ENCODE measurements at places on chromosomes 3 and 15.

- DNase-seq: no peak
These were observed 26.4 kb upstream of the TNFAIP8L3 start for GRCh38 chr15:51121118-51121517.

GRCh38 chr3:159818399-159818798, 170.2 kb upstream of the IL12A start:
- no peak for DNase-seq

GRCh38 chr15:80777826-80778620, 1.1 kb upstream of the CEMIP start:
- DNase-seq: no peak

- no peak for DNase-seq
These were observed 80.8 kb upstream of the IL12A start for GRCh38 chr3:159907828-159908227.

DNA sequence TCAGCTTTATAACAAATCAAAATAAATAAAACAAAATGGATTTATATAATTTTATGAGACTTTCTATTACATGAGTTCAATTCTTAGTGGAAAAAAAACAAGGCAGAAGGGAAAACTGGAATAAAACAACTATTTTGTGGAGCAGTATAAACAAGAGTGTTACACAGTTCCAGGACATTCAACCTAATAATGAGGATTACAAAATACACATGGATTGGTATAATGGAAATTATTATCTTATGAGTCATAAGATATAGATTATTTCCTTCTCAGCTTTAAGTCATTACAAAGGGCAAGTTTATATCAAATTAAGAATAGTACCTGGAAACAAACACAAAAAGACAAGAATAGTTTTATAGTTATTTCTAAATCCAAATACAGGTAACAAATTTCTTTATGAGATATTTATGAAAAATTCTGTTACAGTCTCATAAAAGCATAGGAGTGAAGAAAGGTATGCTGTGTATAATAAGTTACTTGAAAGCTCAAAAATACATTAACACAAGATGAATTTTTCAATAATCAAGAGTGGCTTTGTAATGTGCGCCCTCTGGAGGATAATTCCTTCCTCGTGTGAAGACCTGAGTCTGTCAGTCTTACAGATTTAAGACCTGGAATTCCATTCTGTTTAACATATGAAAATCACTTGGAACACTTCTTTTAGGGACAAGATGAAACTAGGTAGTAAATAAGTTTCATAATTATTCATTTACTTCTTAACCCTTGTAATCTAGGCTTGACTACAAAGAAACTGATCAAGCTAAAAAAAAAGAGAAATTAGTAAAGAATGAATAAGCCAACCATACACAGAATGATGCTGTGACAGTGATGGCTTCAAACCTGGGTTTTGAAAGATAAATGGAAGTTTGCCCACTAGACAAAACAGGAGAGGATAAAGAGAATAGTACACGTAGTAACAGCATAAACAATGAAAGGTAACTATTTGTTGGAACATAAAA, 9.5 kb downstream of the COPS2 start:
- no peak for DNase-seq

DNA sequence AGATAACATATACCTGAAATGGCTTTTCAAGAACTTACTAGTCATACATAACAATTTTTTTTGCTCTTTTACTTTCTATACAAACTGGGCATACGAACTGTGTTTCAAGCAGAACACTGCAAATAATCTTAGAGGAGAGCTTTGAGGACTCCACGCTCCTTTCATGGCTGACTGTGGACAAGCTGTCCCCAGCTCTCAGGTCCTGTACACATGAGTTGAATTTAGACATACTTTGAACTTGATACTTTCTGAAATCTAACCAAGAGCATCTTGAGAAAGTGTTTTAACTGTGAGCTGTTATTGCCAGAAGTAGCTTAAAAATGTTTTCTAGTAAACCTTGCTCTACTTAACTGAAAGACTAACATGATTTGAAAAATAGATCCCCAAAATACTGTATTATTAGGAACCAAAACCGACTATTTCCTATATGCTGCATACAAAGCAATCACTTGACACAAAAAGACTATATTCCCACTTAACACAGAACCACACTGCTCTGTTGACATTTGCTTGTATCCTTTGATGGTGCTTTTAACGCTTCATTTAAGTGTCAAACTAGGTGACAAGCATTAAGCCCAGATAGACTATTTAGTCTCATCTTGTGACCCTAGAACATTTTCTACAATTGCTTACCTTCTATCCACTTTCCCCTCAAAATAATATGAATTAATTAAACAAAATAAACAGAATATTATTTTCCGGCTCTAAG, 755.8 kb downstream of the ROBO1 start:
- DNase-seq: no peak

GRCh38 chr3:177282119-177282655, 84.9 kb upstream of the TBL1XR1 start:
- DNase-seq: no peak

DNA sequence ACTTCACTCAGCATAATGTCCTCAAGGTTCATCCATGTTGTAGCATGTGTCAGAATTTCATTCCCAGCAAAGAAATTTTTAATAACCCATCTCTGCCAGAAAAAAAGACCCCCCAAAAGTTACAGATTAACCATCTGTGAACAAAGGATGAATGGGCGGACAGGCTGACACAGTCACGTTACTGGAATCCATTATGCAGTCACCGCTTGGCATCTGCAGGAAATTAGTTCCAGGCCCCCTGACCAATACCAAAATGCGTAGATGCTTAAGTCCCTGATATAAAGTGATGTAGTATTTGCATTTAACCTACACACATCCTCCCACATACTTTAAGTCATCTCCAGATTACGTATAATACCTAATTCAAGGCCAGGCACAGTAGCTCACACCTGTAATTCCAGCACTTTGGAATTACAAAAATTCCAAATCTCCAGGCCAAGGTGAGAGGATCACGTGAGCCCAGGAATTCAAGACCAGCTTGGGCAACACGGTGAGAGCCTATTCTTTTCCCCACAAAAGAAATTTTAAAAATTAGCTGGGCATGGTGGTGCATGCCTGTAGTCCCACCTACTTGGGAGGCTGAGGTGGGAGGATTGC, 1.5 kb upstream of the SLC12A8 start:
- no peak for DNase-seq

GRCh38 chr3:2934541-2934940, 175.6 kb downstream of the IL5RA start:
- DNase-seq: no peak

DNA sequence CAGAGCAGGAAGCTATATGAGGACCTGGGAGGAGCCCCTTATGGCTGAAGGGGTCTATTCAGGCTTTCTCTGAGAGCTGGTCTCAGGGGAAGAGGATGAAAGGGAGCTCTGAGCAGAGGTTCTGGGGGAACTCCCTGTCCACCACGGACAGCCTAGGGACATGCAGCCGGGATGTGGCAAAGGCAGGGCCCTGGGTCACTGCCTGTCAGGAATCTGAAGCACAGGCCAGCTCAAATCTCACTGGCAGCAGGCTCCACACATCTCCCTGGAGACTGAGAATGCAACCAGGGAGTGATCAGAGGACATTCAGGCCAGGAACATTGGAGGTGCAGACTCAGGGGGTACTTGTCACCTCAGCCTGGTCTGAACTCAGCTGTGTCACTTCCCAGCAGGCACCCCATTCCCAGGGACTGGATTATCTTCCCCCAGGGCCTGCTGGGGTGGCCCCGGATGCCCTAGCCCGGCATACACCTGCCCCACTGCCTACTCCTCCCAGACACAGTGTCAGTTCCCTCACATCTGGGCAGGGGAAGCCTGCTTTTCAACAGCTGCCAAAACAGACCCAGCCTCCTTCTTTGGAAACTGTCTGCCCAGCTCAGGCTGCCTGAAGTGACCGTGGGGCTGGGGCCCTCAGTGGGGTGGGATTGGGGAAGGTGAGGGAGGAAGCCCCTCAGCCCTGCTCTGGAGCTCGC, 18.3 kb upstream of the SEMA3F start:
- no peak for DNase-seq

GRCh38 chr3:74121761-74122160, 492.7 kb downstream of the CNTN3 start:
- DNase-seq: no peak

DNA sequence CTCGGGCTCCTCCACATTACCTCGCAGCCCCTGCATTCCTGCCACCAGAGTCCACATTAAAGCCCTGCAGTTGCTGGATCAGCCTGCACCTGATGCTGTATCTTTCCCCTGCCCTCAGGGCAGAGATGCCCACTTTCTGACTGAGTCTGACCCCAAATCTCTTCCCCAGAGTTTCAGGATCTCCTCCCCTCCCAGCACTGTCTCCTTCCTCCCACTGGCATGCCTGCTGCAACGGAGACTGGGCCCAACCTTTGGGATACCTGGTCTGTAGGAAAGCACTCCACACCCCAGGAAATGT, 20.6 kb upstream of the GP9 start:
- DNase-seq: no peak

- no peak for DNase-seq
These were observed 16.4 kb downstream of the GRIP2 start for GRCh38 chr3:14523792-14524191.

DNA sequence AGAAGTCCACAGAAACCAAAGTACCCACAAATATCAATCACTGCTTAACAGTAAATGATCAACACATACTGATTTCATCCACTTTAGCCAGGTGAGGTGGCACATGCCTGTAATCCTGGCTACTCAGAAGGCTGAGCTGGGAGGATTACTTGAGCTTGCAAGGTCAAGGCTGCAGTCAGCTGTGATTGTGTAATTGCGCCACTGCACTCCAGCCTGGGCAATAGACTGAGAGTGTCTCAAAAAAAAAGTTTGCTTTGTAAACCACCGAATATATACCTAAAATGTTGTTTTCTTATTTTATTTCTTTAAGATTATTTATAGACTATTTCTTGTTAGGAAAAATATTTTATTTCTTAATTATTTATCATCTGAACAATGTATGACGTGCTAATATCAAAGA, 8.7 kb upstream of the ATP13A4 start:
- no peak for DNase-seq

DNA sequence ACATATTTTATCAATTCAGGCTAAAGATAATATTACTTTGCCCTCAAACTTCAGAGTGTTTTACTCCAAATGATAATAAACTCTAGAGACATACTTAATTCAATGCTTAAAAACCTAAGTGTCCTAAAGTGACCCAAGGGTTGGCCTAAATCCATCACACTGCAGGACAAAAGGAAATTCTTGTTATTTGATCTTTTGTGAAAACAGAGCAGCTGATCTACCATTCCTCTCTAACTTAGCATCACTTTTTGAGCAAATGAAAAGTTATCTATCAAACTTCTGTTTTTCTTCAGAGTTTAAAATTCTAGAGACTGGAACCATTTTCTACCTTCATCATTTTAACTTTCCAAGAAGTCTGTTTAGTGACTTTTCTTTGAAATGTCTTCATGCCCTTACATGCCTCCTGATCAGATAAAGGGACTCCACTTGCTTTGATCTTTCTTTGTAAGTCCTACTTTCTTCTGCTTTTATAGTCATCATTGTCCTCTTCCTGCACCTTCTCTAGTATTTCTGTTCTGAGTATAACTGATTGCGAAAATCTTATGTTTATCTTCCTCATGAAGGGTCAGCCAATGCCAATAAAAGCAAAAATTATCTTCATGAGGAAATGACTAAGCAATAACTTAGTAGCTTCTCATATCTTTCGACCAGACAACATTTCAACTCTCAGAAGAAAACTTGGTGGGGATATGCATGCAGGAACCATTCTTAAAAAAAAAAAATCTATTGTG, 378.7 kb upstream of the TGFBR2 start:
- DNase-seq: no peak

GRCh38 chr15:63083044-63083443, 38.6 kb upstream of the LACTB start:
- no peak for DNase-seq

- no peak for DNase-seq
These were observed 8.6 kb upstream of the TEX9 start for GRCh38 chr15:56356616-56357015.

DNA sequence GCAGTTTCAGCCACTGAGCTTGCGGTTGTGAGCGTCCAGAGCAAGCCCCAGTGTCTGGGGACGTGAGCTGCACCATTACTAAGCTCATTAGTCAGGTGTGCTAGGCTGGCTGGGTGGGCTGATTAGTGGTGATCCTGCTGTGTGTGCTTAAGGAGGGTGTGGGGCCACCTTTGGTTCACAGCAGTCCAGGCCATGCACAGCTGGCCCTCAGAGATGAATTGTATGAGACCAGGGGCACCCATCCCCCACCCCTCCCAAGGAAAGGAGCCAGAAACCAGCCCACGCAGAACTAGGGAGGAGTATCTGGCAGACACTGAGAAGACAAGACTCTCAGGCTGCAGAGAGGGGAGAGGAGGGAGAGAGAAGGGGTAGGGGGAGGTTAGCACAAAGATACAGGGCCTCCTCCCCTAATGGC, 3.8 kb downstream of the TYRO3 start:
- no peak for DNase-seq

- DNase-seq: no peak
These were observed 118.0 kb upstream of the RAD18 start for GRCh38 chr3:9081184-9081818.

DNA sequence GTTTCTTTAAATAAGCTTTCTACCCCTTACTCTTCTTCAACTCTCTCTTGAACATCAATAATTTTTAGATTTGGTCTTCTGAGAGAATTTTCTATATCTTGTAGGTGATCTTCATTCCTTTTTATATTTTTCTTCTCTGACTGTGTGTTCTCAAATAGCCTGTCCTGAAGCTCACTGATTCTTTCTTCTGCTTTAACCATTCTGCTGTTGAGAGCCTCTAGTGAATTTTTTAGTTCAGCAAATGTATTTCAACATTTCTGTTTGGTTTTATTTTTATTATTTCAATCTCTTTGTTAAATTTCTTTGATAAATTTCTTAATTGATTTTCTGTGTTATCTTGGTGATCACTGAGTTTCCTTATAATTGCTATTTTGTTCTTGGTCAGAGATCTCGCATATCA, 19.6 kb downstream of the IQCH start:
- DNase-seq: no peak

DNA sequence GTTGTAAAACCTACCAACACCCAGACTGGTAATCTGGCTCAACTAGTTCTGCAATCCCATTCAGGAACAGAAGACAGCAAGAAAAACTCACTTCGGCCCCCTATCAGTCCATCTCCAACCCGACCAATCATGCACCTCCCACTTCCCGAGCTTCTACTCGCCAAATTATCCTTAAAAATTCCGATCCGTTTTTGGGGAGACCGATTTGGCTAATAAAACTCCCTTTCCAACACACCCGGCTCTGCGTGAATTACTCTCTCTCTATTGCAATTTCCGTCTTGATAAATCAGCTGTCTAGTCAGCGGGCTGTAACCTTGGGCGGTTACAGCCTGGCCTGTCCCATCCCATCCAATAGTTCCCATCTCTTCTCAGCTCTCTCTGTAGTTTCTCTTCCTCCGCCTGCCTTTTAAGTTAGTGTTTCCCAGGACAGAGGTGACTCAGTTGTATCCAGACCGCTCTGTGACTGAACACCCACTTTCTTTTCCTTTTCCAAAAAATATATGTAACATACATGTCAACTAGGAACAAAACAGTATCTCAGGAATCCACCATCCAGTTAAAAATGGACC, 780 bp upstream of the ACAD9 start:
- no peak for DNase-seq

GRCh38 chr3:12952343-12953200, 111.2 kb upstream of the RPL32 start:
- DNase-seq: no peak

GRCh38 chr3:99114565-99115291, 213.2 kb upstream of the DCBLD2 start:
- DNase-seq: no peak

Data from stimulated activated CD4-positive, alpha-beta T cell treated with anti-CD3 and anti-CD28 coated beads, Interleukin-2, amount 100 ng/mL, for 4 hours (primary cell).